ENCODE measurements at places on chromosomes 3 and 15.

- no peak for DNase-seq
These were observed 11.5 kb downstream of the ARHGEF3 start for GRCh38 chr3:56790016-56790821.

DNA sequence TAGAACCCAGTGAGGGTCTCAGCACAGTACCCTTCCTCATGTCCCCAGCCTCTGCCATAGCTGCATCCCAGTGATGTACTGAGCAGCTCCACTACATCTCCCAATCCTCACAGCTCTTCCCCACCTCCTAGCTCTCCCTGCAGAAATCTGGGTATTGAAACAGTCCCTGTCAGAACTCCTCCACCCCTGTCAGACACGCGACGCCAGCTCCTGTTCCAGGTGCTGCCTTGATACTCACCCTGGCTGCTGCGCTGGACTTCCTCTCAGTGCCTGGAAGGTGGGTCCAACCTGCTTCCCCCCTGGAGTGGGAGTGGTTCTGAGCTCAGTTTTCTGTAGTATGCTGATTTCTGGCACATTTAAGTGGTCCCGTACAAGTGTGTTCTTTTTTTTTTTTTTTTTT, 160.9 kb upstream of the SLCO3A1 start:
- no peak for DNase-seq

DNA sequence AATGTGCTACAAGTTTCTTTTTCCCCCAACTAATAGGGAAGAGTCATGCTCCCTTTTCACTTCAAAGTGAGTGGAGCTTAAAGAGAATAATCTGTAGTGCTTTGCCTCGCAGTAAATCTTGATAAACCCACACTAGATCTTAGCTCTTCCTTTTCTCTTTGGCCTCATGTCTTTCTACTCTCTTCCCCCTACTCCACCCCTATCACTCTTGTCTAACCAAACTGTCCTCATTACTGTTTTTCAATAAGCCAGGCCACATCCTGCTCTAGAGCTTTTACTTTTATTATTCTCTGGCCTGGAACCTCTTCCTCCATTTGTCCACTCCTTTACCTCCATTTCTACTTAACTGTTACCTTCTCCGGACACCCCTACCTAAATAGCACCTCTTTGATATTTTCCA, 291.0 kb upstream of the SATB1 start:
- DNase-seq = no peak

- DNase-seq = no peak
These were observed 525 bp downstream of the MYH15 start for GRCh38 chr3:108509871-108510270.

GRCh38 chr15:73687351-73687750, 3.2 kb downstream of the CD276 start:
- DNase-seq = no peak

- no peak for DNase-seq
These were observed 70.0 kb upstream of the LIMD1 start for GRCh38 chr3:45524565-45524964.

DNA sequence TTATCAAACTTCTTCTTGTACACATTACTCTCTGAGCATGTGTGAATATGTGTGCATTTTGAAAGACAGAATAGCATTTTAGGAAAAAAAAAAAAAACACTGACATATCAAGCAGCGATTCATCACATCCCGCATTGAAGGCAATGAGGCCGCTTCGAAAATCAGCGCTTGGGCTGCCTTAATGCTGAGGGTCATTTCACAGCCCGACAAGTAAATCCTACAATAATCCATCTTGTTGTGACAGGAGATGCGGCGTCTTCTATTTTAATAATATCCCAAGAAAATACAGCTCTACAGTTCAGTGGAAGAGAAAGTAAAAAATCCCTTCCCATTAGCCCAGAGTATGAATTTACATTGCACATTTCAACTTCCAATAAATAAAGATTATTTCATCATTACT, 389.2 kb upstream of the GRM7 start:
- DNase-seq = no peak

- no peak for DNase-seq
These were observed 284.5 kb downstream of the ADAMTS17 start for GRCh38 chr15:100057281-100057680.

- DNase-seq = no peak
These were observed 106.8 kb downstream of the HHLA2 start for GRCh38 chr3:108403198-108403597.

DNA sequence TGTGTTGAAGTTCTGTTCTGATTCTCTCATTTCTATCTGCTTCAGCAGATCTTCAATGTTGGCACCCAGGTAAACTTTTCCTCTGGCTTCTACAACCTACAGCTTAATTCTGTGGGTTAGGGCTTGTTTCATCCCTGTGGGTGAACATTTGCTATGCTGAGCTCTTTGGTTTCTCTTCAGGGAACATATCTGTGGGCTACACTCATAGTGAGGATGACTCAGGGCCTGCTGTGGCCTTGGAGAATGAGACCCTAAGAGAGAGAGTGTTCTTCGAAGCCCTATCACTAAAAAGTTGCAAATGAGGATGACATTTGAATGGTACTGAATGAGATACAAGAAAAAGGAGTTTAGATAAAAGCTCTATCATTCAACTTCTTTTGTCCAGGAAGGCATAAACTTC, 346.2 kb upstream of the CBLB start:
- no peak for DNase-seq

DNA sequence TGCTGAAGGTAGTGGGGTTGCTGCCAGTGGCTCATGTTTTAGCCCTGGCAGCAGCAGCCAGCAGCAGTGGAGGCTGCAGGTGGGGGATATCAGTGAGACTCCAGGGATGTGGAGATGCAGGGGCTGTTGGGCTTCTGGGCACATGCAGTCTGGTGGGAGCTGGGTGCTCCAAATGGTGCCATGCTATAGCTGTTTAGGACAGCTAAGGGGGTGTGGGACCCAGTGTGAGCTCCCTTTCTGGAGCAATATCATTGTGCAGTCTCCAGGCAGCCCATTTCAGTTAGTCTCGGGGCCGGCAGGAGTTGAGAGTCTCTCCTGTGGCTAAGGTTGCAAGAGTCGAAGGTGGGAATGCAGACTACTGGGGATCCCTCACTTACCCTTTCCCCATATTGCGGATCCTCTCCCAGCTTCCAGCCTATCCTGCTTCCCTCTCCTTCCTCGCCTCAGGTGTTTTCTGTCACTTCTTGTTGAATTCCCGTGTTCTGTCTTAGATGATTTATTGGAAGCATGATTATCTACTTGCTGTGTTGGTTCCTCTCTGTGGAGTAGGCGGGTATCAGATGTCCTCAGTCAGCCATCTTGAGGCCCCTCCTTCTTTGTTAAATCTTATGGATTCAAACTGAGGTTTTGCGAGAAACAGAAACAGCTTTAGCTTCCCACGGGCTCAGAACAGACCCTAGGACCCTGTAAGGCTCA, 112.0 kb downstream of the FAM43A start:
- DNase-seq = no peak

DNA sequence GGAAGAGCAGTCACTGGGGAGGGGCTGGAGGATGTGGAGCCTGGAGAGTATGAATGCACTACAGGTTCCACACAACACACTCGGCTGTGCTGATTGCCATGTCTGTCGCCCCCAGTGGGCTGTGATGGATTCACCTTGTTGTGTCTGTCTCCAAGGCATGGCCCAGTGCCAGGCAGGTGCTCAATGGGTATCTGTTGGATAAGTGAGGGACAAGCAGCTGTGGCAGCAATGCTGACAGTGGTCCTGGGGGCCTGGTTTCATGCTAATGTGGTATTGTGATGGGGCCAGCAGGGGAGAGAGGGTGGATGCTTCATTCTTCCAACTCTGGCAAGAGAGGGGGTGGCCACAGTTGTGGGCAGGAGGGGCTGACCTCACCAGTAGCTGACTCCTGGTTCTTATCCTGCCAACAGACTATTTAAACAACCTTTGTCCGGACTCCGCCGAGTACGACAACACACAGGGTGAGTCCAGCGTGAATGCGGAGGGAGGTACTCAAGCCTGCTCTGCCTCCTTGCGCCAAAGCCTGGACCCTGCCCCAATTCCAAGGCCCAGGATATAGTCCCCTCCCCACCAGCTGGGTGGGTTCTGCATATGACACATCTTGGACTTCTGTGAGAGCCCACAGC, 47.3 kb upstream of the NR2C2 start:
- no peak for DNase-seq

GRCh38 chr3:177318559-177318958, 121.3 kb upstream of the TBL1XR1 start:
- DNase-seq = no peak

DNA sequence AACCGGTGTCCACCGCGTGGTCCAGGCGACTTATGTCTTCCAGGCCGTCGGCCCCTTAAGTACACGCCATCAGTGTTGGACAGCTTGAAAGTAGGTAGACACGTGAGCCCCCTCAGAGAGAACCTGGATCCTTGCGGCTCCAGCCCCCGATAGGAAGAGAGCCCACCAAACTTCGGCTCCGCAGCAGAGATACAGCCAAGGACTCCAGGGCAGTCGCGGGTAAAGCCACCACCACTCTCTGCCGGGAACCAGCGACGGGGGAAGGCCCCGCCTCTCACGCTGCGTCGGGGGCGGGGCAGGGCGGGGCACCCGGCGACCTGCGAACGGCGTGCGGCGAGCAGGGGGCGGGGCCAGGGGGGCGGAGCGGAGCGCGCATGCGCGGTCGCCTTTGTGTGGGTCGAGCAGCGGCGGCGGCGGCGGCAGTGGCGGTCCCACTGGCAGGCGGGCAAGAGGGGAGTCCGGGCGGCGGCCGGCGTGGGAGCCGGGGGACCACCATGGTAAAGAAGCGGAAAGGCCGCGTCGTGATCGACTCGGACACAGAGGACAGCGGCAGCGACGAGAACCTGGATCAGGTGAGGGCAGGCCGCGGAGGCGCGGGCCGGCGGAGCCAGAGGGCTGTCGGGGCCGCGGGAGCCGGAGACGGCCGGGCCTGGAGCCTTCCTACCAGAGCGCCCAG, at the start of gene RTF1:
Gene RTF1, plus strand, starts transcription at position 354 of the 676 bp plus-strand sequence. Its CDS starts 21 bp downstream, at position 375.
- peak; percentile 78 for DNase-seq

GRCh38 chr15:25849157-25849921, 13.8 kb downstream of the ATP10A start:
- no peak for DNase-seq

GRCh38 chr3:149662240-149662887, 4.5 kb upstream of the WWTR1 start:
- no peak for DNase-seq

DNA sequence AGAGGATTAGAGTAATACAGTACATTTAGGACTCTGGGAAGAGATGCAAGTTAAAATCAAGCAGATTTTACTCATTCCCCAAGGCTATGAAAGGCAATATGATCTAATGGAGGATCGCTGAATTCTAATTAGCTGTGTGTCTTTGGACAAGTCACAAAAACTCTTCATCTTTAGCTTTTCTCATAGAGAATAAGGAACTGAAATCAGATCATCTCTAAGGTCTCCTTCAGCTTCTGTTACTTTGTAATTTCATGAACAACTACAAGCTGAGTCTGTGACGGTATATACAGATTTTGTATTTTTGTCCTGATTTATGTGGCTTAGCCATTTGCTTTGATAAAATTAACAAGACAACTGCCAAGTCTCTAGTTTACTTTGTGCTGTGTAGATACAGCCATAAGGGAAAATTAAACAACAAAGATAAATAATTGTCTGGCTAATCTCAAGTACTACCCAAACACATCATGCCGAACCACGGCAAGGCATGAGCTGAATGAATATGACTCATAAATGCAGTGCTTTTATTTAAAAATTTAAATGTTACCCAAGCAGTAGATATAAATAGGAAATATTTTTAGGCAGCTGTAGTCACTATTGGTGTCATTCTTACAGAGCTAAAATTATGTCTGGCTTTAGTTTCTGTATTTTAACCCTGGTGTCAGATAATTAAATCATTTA, 81.5 kb downstream of the GAP43 start:
- DNase-seq = no peak

DNA sequence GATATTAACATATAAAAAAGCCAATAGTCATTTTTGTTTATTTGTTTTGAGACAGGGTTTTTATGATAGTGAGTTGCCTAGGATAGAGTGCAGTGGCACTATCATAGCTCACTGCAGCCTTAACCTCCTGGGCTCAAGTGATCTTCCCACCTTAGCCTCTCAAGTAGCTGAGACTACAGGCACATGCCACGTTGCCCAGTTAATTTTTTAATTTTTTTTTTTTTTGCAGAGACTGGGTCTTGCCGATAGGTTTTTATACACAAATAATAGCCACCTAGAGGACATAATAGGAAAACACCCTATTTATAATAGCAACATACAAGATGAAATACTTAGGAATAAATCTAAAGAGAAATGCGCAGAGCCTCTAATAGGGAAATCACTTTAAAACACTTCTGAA, 13.3 kb downstream of the EIF3J start:
- no peak for DNase-seq

- DNase-seq = no peak
These were observed 17.9 kb upstream of the EHD4 start for GRCh38 chr15:41990243-41990605.

DNA sequence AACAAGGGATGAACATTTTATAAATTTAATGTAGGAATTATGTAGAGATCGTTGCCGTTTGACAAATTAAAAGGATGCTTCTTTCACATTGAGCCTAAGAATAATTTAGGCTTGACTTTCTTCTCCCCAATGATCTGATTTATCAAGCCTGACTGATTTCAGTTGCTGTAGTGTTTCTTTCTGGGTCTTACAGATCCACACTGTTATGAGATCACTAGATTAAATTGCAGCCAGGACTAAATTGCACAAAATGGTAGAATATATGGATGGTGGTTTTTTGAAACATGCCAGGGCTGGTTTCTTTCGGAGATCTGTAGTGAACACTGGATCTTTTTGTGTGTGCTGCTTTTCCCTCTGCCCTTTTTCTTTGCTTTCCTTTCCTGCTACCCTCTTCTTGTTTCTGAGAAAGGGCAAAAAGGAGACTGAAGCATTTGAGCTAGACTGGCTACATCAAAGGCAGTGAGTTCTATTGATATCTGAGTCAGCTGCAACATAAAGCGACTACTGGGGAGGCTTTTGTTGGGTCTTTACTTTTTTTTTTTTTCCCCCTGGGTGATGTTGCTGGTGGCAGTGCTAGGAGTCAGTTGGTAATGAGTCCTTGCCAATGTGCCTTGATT, 83.0 kb downstream of the AKAP13 start:
- DNase-seq = no peak

DNA sequence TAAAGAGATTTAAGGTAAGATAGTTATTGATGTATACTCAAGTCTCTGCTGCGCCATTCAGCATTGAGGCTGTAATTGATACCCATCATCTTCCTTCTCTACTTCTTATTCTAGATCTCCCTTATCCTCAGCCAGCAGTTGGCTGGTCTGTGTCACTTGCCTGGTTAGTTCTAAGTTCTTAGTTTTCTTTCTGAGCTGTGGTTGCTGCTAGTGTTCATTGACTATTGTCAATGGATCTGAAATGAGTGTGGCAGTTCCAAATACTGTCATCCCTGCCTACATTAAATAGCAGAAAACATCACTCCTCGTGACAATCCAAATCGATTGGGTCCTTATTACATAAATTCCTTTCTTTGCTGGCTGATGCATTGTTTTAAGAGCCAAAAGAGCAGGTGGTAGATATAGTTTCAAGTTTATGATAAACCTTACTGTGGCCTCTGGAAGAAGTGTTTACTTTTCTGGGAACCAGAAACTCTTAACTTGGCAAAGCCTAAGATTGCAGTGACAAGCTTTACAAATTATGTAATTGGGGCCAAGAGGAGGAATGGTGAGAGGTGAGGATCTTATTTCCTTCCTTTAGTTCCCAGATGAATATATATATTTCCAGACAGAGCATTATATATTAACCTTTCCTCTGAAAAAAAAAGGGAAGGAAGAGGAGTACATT, 168.0 kb downstream of the GMNC start:
- no peak for DNase-seq

Data from NCI-H2107 (cell line).